CD4-positive, alpha-beta T cell treated with Interleukin-21 for 1 hour (primary cell): ENCODE measurements at places on chromosomes 1 and 21.

- DNase-seq: no peak
These were observed 477.1 kb downstream of the LMO4 start for GRCh38 chr1:87805666-87806378.

DNA sequence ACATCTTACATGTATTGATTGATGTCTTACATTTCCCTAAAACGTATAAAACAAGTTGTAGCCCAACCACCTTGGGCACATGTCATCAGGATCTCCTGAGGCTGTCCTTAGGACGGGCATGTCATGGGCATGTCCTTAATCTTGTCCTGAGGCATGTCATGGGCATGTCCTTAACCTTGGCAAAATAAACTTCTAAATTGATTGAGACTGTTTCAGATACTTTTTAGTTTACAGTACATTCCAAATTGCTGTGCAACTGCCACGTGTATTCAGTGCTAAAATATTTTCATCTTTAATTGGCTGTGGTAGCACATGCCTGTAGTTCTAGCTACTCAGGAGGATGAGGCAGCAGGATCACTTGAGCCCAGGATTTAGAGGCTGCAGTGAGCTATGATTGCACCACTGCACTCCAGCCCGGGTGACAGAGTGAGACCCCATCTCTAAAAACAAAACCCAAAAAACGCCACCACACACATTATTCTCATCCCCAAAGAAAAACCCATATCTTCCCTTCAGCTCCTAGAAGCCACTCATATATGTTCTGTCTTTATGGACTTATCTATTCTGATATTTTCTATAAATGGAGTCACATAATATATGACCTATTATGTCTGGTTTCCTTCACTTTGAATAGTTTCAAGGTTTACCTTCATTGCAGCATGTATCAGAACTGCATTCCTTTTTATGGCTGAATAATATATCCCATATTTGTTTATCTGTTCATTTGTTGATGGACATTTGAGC lies 96.0 kb upstream of the BTG3 start:
- DNase-seq: no peak

- no peak for DNase-seq
These were observed 6.9 kb upstream of the IGFN1 start for GRCh38 chr1:201183753-201184152.

DNA sequence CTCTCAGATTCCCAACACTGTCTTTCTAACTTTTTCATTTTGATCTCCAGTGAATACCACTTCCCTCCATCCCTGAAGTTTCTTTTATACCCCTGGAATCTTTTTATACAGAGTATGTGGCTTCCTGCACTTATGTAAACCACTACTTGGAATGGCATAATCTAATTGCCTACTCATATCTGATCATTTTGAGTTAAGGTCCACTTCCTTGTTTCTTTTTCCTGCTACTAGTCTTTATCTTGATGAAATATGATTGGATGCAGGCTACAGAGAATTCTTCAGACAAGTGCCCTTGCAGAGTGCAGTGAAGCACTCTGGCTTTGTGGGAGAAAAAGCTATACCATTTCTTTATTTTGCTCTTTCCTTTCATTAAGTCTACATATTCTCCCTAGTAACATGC lies 325.3 kb upstream of the ADAMTS5 start:
- DNase-seq: no peak

DNA sequence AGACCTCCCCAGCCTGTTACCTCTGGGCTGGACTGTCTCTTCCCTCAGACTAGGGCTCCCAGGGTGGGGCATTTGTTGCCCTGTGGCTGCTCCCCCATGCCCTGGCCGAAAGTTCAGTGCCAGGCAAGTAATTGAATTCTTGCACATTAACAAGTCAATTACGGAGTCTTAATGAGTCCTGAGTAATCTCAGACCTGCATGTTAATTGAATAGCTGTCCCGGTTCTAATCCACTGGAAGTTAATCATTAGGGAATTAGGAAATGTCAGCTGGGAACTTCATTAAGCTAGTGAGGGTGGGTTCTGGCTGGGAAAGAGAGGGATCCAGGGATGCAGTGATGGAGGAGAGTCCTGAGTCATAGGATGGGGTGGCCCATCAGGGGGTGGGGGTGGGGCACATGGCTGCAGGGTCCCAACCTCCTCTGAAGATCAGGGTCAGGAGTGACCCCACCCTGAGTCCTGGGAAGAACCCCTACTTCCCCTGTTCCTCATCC lies 47.1 kb upstream of the CSF3R start:
- DNase-seq: no peak

DNA sequence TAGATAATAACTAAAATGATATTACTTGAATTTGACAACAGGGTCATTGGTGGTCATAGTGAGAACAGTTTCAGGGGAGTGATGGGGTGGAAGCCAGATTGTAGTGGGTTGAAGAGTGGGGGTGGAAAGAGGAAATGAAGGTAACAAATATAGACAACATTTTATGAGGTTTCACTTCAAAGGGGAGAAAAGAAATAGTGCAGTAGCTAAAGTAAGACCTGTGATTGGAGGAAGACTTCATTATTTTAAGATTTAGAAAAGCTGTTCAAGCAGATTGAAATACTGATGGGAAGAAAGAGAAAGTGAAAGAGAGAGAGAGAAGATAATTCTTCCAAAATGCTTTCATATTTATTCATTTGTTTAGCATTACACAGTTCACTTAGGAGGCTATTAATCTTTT lies 52.0 kb upstream of the KCNA3 start:
- DNase-seq: peak; percentile 24

- no peak for DNase-seq
These were observed 13.4 kb downstream of the PLEKHO1 start for GRCh38 chr1:150162862-150163706.

DNA sequence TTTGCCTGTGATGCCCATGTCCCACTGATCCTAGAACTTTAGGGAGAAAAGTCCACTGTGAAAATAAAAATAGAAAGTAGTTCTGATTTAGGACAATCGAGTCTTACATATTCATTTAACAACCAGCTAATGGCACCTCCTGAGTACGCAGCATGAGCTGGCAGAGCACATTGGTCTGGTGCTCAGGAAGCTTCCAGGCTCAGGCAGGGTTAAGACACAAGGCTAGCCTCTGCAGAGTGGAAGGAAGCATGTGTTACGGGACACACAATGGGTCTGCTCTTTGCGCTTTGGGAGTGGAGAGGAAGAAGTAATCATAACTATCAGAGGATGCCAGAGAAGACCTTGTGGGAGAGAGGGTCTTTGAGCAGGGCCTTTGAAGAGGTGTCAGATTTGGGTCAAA lies 4.2 kb upstream of the KLHDC8A start:
- DNase-seq: no peak

GRCh38 chr21:29351691-29352090 lies 53.0 kb downstream of the BACH1 start:
- no peak for DNase-seq

DNA sequence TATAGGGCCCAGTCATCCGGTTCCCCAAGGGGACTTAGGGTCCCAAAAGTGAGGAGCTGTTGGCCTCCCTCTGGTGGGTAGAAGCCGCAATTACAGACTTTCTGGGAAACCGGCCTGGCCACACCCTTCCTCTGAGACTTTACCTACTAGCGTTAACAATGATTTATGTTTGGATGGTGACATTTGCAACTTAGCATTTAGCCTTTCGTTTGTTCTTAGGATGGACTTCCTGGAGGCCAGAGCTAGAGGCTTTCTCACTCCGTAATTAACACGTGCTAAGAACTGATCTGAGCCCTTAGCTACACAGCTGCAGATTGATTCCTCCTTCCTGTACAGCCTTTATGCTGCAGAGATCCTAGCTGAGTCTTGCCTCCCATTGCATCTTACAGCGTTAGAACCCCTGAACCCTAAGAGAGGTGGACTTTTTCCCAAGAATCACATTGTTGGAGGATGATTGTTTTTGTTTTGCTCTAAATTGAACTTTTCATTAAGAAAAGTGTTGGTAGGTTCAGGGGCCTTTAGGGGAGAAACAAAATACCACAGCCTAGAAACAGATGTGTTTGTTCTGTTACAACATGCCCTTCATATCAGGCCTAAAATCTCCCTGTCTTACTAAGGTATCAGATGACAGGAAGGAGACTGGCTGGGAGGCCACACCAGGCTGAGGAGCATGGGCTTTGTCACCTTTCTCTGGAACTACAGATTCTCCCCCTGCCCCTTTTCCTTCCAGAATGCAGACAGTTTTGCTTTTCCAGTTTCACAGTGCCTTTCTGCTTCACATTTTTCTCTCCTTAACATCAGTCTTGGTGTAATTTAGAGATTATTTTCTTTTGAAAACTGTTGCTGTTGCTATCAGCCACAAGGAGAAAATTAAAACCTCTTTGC lies 1.9 kb downstream of the S100A11 start:
- peak; percentile 79 for DNase-seq

DNA sequence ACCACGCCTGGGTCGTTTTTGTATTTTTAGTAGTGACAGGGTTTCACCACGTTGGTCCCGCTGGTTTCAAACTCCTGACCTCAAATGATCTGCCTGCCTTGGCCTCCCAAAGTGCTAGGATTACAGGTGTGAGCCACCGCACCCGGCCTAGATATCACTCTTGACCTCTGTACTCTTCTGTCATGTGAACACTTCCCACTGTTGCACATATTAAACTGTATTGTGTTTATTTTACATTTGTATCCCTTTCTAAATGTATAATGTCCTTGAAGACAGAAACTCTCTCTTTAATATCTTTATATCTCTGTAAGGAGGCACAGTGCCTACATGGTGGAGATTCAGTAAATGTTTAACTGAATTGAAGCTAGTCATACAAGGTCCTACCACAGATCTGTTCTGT lies 19.3 kb upstream of the PSMD4 start:
- DNase-seq: no peak

DNA sequence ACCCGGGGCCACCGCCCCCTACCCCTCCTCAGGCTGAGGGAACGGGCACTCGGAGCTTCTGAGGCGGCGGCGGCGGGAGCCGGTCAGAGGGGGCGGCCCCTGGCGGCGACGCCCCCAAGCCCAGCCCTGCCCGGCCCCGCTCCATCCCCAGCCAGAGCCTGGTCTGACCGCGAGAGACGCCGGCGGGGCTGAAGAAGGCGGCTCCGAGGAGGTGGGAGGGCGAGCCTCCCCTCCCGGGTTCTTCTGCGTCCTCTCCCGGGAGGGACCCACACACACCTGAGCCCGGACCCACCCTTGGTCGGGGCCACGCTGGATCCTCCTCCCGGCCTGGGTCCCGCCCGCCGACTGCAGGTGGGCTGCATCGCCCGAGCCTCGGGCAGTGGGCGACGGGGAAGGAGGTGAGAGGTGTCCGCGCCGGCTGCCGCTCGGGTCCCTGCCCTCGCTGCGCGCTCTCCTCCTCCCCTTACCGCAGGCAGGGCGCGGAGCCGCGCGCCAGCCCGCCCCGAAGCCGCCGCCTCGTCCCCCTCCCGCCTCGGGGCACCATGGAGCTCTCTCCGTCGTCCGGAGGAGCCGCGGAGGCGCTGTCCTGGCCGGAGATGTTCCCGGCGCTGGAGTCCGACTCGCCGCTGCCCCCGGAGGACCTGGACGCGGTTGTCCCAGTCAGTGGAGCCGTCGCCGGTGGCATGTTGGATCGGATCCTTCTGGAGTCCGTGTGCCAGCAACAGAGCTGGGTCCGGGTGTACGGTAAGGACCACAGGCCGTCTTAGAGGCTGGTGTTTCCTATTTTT lies at the start of gene RASAL2:
TSS of gene RASAL2 (plus strand) at position 154 of the 788 bp plus-strand sequence. CDS start at position 543, 389 bp downstream.
- DNase-seq: no peak

DNA sequence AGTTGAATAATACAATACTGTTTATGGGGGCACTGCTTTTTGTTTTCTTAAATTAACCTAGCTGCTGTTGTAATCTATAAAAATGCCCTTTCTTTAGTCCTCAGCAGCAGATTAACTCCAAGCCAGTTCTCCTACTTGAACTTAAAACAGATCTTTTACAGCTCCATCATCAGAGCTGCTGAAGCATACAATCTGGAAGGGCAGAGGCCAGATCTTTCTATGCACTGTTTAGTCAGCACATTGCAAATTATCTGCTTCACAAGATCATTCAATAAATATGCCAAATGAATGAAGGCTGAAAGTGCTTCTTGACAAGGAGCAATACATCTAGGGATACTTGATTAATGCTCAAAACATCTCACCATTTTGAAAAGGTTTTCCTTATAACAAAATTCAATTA lies 115.8 kb downstream of the PLPPR5 start:
- DNase-seq: no peak

DNA sequence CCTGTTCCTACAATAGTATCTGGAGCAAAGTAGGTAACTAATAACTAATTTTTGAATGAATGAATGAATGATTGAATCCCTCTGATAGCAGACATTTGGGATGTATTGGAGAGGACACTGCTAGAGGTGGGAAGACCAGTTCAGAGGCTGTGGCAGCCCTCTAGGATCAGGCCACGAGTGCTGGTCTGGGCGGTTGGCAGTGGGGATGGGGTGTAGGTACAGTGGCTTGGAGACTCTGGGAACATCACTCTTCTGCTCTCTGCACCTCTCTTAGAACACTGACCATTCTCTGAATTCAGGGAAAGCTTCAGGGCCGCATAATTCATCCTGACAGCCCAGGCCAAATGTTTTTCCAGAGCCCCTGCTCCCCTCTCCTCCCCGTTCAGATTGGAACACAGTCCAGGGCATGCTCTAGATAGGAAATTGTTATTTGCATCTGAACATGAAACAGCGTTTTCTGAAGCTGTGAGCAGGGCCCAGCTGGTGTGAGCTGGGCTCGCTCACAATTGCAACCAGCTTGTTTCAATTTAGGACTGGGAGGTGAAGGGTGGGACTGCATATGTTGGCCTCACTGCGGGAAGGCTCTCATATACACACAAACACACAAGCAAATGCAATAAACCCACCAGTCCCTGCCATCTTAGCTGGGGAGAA lies 253.1 kb upstream of the USP24 start:
- DNase-seq: no peak

GRCh38 chr1:37828410-37829074 lies 20.5 kb upstream of the YRDC start:
- no peak for DNase-seq

- DNase-seq: no peak
These were observed 3.7 kb downstream of the IRF6 start for GRCh38 chr1:209802117-209802779.

- no peak for DNase-seq
These were observed 1.5 kb downstream of the LHX8 start for GRCh38 chr1:75135573-75136194.

- no peak for DNase-seq
These were observed 579.9 kb upstream of the BEND5 start for GRCh38 chr1:49356594-49356993.

DNA sequence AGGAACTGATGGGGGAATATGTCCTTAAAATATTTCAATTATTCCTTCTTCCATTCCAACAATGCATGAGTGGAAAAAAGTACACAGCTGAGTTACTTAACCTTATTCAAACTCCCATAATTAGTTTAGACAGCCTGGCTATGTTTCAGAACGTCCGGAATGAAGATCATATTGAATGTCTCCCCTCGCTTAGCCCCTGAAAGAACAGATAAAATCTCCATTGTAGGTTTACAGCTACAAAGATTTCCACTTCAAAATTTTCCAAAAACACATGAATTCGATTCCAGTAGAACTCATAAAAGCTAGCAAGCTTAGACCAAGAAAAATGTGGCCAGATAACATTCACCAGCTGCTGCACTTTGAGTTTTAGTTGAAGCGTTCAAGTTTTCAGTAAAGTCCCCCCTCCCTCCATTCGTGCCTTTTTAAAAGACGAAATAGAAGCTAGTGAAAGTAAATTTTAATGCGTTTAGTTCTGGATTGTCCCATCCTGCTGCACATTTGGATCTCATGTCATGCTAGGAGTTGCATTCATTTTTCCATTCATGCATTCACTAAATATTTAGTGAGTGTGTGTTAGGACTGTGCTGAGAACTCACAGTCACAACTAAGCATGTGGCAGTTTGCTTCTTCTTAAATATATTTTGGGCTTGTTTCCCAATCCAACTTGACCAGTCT lies 29.4 kb upstream of the SSX2IP start:
- DNase-seq: no peak
